ENCODE measurements at places on chromosomes 2 and 18.

GRCh38 chr2:137921105-137921880 lies 43.0 kb upstream of the HNMT start:
- no peaks in the 10 kb centered on the region for H3K27me3 ChIP-seq
- DNase-seq, result no peak
- H3K27ac ChIP-seq, result no peak overlapping the region
- H3K4me3 ChIP-seq, result no peak overlapping the region
- no peaks in the 10 kb centered on the region for H3K36me3 ChIP-seq

DNA sequence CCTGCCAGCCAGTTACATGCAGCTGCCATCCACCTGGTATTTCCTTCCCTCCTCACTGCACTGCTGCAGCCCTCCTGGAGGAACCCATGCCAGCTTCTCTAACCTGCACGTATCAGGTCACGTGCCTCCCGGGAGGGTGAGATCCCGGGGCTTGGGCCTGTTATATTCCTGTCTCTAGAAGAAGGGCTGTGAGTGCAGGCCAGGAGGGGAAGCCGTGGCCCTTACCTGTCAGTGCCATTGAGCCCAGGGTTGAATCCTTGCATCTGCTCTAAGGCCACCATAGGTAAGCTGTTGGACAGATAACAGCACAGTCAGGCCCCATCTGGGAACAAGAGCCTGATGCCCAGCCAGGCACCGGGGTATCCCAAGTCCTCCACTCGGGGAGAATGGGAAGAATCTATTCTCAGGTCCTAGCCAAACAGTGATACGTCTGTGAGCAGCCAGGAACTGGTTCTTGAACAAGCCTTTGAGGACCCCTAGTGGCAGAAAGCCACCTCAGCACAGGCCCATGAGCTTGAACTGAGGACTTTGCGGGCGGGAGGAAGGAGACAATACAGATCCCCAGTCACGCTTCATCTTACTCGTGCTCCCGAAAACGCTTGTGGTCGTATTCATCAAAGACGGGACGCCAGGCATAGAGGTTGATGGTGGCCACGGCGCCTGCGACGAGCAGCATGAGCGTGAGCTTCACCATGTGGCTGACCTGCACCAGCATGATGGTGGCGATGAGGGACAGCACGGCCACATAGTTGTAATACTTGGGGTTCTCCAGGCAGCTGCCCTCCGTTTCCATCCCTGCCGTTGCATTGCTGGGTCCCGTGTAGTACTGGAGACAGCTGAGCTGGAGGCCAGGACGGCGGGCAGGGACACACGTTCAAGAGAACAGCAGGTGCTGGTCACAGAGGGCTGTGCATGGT lies 34.4 kb downstream of the CENPO start:
- H3K27ac ChIP-seq, result peak overlapping the region; percentile 76
- H3K4me3 ChIP-seq, result peak overlapping the region; percentile 32
- H3K36me3 ChIP-seq, result no peaks in the 10 kb centered on the region
- no peaks in the 10 kb centered on the region for H3K27me3 ChIP-seq
- DNase-seq, result peak; percentile 79

- H3K27me3 ChIP-seq, result peaks cover 16% of the 10 kb centered on the region
- H3K4me3 ChIP-seq, result no peak overlapping the region
- peaks cover 16% of the 10 kb centered on the region for H3K4me1 ChIP-seq
- no peak overlapping the region for H3K27ac ChIP-seq
Observed at GRCh38 chr2:74328074-74328473, 15.1 kb downstream of the SLC4A5 start.

- H3K4me3 ChIP-seq, result no peak overlapping the region
- no peak for DNase-seq
- no peaks in the 10 kb centered on the region for H3K36me3 ChIP-seq
Observed at GRCh38 chr2:2699121-2699505, 368.0 kb upstream of the MYT1L start.

Measured in natural killer cell treated with Interleukin-12 subunit alpha and Interleukin-12 subunit beta and Interleukin-15 and Interleukin-18, amount 100 ng/mL, for 72 hours (primary cell).